Hematopoietic multipotent progenitor cell treated with erythropoietin and hydrocortisone succinate and interleukin-3 and kit ligand, for 15 days (in vitro differentiated cells): ENCODE measurements at places on chromosomes 3 and 15.

GRCh38 chr3:159159546-159159945 is 357.7 kb downstream of the MFSD1 start:
- no peak for DNase-seq

DNA sequence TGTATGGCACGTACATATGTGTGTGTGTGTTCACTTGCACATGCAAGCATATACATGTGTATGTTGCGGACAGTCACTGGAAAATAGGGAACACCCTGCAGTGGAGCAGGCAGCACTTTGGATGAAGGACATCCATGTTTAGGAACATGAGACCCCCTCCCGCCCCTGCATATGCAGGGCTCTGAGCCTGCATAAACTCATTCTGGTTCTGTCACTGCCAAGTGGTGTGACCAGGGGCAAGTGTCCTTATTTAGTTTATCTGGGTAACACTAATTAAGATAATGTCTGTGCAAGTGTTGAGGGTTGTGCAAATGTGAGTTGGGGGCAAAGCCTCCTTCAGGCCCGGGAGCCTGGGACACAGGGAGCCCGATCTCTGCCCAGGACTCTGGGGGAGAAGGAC is 105.7 kb downstream of the CORO2B start:
- DNase-seq = no peak

- no peak for DNase-seq
Observed at GRCh38 chr3:78050276-78051065, 1010.6 kb downstream of the ROBO2 start.

DNA sequence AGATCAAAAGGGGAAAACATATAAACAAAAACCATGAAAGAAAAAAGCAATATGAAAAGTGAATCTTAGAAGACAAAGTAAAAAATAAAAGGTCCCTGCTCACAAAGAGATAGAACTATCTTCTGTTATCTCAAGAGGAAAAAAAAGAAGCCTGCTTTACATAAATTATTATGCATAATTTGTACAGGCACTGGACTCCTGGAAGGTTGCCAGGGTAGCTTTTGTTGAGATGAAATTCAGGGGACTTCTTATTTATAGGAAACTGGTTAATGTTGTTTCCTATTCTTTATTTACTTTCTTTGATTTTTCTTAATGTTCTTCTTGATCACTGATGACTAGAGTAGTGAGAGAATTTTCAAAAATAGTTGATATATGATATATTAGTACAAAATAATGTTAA is 66.9 kb downstream of the PPM1L start:
- no peak for DNase-seq

DNA sequence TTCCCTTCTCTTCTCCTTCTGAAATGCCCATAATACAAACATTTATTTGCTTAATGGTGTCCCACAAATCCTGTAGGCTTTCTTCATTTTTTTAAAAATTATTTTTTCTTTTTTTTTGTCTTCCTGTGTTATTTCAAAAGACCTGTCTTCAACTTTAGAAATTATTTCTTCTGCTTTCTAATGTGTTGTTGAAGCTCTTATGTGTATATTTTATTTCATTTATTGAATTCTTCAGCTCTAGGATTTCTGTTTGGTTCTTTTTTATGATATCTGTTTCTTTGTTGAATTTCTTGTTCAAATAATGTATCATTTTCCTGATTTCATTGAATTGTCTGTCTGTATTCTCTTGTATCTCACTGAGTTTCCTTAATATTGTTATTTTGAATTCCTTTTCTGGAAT is 63.1 kb downstream of the AP4E1 start:
- DNase-seq = no peak
